ENCODE measurements at places on chromosomes 1 and 21.

- no peak for DNase-seq
These were observed 450.0 kb downstream of the USP25 start for GRCh38 chr21:16179773-16180172.

- no peak for DNase-seq
These were observed 4.0 kb downstream of the H6PD start for GRCh38 chr1:9238550-9238949.

DNA sequence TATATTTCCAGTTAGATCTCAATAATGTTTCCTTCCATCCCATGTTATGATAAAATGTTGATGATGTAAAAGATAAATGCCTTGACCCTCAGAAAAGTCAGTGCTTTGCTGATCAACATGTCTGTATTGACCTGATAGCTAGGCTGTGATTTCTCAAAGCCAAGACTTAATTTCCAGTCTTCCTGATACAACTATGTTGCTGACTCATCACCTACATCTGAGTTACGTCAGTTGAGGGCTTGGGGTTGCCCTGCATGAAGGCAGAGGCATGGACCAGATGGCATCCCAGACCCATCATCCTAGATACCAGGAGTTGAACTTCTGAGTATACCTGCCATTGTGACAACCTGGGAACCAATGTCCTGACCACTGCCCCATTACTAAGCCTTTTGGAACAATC lies 4.8 kb downstream of the LCE1D start:
- DNase-seq: no peak

DNA sequence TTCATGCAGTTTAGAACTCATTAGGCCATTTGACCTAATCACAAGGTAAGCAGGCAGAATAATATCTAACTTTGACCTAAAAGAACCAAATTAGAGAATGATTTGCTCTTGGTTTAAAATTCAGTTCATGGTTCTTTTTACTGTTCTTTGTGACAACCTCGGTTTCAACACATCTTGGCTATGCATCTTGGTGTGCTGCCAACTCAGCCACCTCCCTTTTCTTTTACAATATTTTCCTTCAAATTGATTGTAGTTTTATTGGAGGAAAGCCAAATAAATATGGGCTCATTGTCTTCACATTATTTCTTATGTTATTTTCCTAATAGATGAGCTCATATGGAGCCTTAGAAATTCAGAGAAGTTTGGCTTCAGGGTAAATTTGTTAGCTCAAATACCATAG lies 338.3 kb downstream of the SIPA1L2 start:
- DNase-seq: no peak

GRCh38 chr1:240435996-240436566 lies 175.9 kb downstream of the GREM2 start:
- no peak for DNase-seq

DNA sequence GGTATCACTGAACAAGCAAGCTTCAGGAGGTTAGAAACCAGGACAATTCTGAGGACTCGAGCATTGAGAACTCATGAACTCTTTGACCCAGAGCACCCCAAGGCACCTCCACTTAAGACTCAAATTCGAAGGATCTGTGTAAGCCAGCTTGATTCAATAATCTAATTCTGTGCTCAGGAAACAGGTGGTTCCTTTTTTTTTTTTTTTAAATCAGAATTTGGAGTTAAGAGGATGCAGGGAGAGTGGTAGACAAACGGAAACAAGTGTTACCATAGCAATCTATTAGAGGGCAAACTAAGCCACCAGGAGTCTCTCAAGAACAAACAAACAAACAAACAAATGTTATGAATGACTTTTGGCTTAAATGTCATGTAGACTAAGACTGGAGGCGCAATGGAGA lies 53.8 kb upstream of the DPH5 start:
- DNase-seq: no peak

DNA sequence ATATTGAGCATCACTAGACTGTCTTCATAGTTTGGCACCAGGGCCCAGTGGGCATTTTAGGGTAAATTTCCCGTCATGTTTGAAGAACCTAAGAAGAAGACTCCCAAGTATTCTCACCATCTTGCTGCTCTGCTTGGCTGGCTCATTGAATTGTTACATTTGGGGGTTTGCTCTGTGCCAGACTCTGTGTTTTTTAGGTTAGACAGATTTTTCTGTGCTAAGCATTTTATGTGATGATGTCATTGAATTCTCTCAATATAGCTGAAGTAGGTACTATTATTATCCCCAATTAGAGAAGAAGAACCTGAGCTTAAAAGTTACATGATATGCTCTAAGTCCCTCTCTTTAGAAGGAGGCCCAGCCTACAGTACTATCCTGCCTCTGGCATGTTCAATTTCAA lies 28.0 kb upstream of the DNASE2B start:
- DNase-seq: no peak

DNA sequence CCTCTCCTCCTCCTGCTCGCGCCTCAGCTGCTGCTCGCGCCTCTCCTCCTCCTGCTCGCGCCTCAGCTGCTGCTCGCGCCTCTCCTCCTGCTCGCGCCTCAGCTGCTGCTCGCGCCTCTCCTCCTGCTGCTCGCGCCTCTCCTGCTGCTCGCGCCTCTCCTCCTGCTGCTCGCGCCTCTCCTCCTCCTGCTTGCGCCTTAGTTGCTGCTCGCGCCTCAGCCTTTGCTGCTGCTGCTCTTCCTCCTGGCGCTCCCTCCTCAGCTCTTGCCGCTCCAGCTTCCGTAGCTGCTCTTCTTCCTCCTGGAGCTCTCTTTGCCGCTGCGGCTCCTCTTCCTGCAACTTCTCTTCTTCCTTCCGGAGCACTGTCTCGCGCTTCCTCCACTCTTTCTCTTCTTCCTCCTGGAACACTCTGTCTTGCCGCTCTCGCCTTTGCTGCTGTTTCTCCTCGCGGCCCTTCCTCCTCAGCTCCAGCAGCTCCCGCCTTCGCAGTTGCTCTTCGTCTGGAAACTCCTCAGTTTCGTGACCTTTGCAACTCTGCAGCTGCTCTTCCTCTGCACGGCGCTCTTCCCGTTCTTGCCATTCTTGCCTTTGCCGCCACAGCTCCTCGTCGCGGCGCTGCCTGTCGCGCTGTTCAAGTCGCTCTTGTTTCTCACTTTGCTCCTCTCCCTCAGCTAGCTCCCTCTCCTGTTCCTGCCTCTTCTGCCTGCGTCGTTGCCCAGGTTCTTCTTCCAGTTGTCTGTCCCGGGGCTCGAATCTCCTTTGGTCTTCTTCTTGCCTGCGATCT lies 3.0 kb downstream of the TCHH start:
- DNase-seq: no peak

DNA sequence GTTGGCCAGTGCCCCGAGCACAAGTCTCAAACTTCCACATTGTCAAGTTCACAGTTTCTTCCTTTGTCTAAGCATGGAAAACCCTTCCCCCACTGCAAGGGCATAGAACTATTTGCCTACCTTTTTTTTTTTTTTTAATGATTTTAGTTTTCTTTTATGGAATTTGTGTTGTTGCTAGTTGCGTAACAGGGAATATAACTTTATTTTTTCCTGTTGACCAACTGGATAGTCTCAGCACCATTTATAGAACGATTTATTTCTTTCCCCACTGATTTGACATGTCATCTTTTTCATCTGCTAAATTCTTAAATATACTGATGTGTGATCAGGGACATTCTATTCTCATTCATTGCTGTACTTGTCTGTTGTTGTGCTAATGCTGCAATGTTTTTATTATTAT lies 83.0 kb downstream of the PEX14 start:
- no peak for DNase-seq

DNA sequence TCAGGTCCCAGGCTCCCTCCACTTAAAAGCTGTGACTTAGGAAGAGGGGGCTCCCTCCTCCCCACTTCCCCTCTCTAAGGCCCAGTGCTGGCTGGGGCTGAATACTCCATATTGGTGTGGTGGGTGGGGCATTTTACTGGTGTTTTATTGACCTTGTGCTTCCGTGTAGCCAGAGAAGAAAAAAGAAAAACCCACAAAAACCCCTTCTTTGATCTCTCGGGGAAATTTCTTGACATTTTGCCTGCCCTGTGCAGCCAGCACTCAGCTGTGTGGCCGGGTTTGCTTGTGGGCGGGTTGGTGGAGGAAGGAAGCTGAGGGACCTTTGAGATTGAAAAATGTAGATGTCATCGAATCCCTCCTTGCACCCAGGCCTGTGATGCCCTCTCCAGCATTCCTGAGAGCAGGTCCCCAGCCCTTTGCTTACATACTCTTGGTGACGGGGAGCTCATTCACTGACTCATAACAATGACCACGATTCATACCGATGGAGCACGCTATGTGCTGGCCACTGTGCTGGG lies 24.8 kb downstream of the TNFRSF8 start:
- DNase-seq: no peak

- no peak for DNase-seq
These were observed 17.6 kb upstream of the PKP1 start for GRCh38 chr1:201265756-201266155.

DNA sequence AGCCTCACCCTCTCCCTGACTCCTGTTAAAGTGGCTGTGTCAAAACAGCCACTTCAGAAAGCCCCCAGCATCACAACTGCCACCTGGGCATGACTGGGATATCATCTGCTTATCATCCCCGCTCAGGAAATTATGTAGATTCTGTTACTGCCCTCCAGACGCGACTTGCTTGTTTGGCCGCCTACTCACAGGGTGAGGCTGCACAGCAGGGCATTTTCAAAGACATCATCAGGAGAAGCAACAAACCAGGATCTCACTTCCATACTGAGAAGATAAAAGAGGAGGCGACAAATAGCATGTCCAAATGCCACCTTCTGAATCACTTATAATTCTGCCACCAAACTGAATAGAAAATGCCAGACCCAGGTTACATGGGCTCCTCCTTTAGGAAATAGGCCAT lies 94.8 kb downstream of the MIS18A start:
- DNase-seq: no peak

DNA sequence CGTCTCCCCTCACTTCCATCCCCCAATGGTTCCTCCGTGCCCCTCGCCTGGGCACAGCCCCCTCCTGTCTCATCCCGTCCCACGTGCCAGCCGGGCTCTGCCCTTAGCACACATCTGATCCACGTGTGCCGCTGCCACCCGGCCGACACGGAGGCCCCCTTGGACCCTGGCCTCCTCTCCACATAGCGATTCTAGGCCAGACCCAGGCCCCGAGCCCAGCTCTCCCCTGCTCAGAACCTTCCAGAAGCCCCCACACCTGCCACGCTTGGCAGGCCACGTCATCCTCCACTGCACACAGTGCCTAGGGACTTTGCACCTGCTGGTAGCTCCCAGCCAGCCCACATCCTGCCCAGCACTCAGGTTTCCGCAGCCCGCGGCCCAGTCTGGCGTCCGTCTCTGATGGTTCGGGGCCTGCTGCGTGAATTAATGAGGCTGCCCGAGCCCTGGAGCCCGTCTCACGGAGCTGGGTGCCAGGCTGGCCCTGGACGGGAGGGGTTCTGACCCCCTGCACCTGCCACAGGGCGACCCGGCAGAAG lies 20.1 kb downstream of the PLCH2 start:
- no peak for DNase-seq

DNA sequence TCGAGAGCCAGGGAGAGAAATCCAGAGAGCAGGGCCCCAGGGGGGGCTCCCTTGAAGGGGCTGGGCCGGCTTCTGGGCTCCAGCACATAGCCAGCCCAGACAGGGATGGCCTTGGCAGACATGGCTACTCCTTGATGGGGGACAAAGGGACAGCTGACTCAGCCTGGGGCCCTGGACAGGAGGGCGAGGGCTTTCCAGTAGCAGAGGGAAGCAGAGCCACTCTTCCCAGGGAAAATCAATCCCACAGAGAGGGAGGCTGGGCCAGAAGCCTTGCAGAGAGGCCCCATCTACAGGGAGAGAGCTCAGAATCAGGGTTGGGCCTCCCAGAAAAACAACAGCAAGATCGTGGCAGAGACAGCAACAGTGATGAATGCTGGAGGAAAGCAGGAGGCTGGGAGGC lies 15.6 kb downstream of the IGFN1 start:
- no peak for DNase-seq

DNA sequence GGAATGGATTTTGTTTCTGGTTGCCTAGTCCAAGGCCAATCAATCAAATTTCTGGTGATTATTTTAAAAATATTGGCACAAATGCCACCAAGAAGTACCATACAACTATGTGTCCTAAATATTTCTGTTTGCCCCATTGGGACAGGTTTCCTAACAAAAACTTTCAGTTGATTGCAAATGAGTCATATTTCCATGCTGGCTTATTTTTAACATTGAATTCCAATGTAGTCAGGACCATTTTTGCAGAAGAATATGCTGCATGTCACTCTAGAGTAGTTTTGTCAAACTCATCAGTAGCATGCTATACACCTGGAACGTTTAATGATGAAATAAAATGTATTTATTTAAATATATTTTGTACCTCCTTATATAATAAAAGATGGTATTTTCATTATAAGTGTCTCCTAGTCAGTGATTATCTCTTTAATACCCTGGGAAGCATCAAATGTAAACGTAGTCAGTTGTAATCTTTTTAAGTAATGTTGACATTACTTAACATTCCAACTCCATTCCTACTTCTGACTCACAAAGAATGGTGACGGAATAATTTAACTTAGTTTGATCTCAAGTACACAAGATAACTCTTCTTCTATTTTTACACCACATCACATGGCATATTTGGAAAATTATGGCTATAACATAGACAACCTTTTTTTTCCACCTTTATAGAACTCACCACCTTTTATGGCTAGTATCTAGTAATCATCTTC lies 39.0 kb upstream of the USH2A start:
- DNase-seq: no peak

DNA sequence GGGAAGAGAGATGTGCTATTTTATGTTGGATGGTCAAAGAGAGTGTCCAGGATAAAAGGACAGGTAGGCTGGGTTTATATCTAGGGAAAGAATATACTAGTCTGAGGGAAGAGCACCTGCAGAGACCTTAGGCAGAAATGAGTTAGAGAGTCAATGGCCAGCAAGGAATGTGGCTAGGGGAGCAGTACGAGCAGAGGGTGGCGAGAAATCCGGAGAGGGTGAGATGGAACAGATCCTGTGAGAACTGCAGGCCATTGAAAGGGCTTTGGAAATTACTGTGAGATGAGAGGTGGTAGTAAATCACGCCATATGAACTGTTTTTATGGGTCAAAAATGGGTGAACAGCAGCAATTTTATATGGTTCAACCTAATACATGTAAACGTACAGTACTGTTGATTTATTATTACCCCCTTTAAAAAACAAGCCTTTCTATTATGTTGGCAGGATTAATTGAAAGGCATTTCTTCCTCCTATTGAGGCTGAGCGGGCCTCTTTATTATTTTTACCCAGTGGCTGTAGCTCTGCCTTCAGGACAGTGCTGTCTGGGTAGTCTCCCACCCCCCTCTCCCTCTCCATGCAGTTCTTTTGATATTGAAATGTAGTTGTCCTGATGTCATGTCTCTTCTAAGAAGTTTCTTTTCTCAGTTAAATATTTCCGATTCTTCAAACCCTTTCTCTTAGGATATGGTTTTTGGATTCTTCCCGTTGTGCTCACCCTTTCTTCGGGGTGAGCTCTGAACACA lies 75.2 kb upstream of the CD1D start:
- no peak for DNase-seq

DNA sequence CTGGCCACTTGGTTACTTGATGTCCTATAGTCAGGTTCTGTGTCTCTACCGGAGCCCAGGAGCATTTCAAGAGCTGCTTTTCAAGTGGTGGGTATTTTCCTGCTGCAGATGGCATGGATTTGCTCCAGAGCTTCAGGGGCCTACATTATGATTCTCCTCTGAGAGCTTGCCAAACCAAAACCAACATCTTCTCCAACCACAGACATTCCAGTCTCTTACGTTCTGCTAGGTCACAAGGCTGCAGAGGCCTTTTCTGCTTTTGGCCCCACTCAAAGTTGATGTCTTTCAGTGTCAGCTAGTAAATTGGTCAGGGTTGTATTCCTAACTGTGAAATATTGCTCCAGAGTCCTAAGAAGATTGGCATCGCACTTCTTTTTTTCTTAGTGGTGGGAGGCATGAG lies 14.7 kb upstream of the AQP10 start:
- no peak for DNase-seq
